CD4-positive, CD25-positive, alpha-beta regulatory T cell (primary cell): ENCODE measurements at places on chromosomes 5 and 9. TPM values are rescaled to one million over a fixed set of nuclear protein-coding genes. Genes with fewer than 3 reads are reported as not detected.
A peak's percentile ranks its signal among the peaks of the same experiment; 100 is the strongest.

DNA sequence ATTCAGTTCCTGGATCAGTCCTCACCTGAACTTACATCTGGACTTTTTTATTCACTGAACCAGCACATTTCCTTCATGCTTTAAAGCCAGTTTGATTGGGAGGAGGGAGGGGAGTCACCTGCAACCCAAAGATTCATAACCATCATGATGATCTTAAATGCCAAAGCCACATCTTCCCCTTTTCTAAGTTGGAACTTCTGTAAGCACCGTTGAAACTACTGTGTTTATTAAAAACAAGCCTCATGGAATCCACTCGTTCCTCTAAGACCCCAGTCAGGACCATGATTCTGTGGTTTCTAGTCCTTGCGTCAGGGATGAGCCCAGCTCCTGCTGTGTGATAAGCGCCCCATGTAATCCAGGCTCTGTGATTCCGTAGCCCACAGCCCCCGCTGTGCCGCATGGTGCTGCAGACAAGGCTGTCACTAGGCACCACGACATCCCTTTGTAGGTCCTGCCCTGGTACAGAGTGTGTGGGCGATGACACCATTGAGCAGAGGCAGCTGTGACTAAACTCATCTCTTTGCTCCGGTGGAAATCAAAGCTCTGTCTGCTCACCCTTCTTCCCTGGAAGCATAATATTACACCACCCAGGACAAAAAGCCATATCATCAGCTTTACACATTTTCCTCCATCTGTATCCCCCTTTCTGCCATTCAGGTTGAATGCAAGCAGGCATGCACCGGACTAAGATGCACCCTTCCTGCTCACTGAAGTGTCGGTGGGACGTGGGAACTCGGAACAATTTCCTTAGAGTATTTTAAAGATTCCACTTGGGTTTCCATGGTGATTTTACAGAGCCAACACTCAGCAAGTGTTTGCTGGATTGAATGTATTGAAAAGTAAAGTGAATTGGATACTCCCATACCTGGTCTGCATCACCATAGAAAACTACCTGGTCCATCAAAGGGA lies 132.0 kb upstream of the FSTL4 start:
- DNase-seq = no peak

DNA sequence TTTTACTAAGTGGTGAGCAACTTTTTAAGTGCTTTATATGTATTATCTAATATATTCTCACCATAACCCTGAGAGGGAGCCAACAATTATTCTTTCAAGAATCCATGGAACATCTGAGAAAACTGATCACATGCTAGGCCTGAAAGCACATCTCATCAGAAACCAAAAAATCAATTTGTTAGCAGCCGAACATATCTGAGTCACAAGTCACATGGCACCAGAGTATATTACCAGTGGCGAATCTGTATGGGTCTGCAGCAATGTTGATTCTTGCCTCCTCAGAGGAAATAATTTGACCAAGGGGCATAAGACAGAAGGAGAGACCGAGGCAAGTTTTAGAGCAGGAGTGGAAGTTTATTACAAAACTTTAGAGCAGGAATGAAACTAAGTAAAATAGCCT lies 25.3 kb upstream of the SIL1 start:
- DNase-seq = no peak

DNA sequence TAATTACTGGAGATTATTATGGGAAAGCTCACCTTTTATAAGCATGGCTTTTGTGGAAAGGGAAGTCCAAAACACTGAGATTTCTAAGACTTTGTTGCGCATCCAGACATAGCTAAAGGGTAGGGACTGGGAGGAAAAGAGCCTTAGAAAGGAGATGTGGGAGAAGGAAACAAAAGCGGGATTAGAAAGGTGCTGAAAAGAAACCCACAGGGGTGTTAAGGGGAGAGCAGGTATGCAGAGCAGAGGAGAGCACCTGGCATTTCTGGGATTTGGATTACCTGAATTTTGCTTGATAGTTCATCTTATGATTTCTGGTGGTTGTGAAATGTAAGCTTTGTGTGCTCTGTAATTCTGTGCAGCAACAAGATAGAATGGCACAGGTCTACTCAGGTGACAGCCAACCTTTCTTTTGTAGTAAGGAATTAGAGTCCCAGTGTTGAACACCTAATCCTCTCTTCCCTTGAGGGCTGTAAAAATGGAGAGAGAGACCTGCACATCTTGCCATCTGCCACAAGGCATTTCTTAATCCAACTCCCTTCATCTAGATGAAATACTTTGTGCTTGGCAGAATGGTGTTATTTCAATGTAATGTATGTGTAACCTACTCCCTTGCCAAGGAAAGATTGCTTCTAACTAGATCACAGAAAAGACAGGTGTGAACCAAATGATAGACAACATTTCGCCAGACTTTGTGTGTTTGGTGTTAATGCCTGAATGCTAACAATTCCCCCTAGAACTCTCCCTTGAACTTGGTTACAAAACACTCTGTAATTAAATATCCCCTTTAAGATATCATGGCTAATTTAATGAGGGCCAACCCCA lies 47.4 kb downstream of the ATPSCKMT start:
- no peak for DNase-seq

DNA sequence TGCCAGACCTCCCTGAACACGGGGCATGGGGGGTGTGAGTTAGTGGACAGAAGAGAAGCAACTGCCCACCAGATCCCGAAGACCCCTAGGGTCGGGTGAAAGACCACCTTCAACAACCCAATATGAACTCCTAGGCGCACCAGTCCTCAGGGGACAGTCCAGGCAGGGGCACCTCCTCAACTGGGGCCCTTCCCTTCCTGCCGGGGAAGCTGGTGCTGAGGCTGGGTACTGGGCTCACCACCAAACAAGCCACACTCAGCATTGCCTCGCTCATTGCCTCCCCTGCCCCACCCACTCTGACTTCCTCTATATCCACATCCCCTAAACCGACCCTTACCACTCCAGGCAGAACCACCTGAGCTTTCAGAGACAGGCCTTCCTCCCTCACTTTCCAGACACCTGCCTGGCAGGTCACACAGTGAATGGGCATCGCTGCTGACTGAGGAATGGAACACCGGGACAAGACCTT lies 42.5 kb downstream of the SEMA4D start:
- peak; percentile 85 for DNase-seq

GRCh38 chr9:127974001-127974768 lies 6.6 kb downstream of the EEIG1 start:
- no peak for DNase-seq

GRCh38 chr9:93955111-93955980 lies at the start of gene BARX1:
TSS of gene BARX1 (minus strand) at chr9:93955355. CDS start at chr9:93955146, 209 bp downstream.
- no peak for DNase-seq

DNA sequence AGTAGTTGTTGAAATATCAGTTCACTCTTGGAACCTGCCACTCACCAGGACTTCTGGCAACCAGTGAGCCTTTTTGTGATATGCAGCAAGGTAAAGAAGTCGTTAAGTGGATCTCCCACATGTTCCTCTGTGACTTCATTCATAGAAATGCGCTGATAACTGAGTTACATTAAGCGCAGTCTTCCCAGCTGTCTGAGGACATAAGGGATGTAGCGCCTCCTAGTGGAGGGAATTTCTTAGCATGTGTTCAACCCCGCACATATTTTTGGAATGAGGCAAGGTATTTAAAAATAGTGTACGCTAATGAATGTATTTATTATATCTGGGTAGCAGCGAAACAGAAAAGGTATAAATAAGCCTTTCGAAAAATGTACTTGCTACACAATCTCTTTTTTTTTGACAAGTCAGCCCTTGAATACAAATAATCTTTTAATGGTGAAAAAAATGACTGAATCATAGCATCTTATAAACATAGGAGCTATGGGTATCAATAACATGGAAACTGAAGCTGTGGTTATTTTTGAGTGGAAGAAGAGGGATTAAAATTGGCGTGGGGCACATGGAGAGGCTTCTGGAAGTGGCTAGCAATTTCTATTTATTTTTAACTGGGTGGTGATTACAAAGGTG lies 38.0 kb downstream of the PALM2AKAP2 start:
- DNase-seq = no peak

DNA sequence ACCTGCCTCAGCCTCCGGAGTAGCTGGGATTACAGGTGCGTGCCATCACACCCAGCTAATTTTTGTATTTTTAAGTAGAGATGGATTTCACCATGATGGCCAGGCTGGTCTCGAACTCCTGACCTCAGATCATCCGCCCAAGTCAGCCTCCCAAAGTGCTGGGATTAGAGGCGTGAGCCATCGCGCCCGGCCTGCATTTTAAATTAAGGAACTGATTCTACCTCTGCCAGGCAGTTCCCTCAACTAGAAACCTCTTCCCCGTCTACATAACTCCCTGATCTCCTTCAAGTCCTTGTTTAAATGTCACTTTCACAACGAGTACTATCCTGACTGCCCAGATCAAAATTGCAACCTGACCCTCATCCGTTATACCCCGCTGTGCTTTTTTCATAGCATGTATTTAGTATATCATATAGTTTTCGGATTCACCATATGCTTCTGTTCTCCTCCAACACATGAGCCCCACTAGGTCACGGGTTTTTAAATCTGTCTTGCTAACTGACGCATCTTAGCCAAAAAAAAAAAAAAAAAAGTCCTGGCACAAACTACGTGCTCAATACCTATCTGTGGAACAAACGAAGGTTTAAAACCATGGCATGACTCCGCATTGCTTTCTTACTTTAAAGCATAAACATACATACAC lies 858 bp upstream of the SOWAHA start:
- DNase-seq = no peak

GRCh38 chr5:161263191-161263590 lies 283.3 kb downstream of the GABRB2 start:
- no peak for DNase-seq

- no peak for DNase-seq
Observed at GRCh38 chr9:136474021-136474640, 8.7 kb downstream of the SEC16A start.

GRCh38 chr9:99748676-99749075 lies 73.0 kb upstream of the NR4A3 start:
- DNase-seq = no peak

- DNase-seq = no peak
Observed at GRCh38 chr5:13516195-13516594, 428.3 kb downstream of the DNAH5 start.

GRCh38 chr5:39381376-39381775 lies 17.1 kb upstream of the C9 start:
- no peak for DNase-seq

- DNase-seq = no peak
Observed at GRCh38 chr5:169805937-169806700, 169.0 kb downstream of the DOCK2 start.

- DNase-seq = no peak
Observed at GRCh38 chr9:16414451-16414850, 456.0 kb downstream of the BNC2 start.

DNA sequence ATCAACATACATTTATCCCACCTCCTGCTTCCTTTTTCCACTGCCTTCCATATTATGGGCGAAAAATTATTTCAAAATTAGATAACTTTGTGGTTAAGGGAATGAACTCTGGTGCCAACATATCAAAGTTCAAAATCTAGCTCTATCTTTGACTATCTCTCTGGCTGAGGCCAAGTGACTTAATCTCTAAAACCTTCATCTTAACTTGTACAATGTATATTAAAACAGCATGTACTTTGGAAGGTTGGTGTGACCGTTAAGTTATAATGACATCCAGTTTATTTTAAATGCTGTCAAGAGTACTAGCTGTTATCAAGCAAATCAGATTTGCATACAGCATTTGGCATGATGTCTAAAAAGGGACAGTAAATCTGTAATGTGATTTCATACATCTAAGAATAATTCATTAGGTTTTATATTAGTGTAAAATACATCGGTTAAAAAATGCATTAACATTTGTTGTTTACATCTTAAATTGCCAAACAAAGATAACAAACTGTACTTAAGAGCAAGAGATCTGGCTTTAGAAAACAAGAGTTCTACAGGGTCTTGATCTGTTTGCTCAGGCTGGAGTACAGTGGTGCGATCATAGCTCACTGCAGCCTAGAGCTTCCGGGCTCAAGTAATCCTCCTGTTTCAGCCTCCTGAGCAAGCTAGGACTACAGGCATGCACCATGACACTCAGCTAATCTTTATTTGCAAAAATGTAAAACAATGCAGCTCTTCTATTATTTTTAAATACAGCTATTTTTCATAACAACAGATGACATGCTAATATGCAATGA lies 102.8 kb downstream of the CDH18 start:
- no peak for DNase-seq

GRCh38 chr9:136316896-136317676 lies 10.3 kb upstream of the GPSM1 start:
- no peak for DNase-seq

DNA sequence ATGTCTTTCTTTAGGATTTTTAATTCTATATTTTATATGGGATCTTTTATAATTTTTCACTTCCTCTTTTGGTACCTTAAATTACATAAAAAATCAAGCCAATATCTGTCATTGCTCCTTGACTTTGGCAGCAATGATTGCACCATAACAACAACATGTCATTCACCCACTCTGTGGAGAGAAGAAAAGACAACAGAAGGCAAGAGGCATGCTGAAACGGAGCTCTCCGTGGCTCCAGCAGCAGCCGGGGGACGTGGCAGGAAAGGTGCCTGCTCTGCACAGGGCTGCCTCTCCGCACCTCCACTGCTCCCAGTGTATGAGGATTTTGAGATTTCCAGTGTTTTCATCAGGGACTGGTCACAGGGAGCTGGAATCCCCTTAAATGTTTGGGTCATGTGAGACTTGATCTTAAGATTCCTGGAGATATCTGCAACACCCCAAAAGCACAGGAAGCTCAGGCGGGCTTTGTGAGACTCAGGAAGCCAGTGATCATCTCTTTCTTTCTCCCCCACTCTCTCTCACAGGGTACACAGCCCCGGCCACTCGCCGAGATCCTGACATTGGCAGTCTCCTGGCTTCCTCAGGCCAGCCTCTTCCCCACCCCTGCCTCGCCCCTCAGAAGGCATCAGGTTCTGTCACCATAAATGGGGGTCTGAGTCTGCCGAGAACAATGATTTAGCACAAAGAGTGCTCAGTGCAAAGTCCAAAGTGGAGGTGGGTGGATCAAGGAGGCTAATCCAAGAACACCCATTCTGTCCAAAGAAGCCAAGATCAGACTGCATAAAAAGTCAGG lies 74.6 kb downstream of the ACTL7B start:
- no peak for DNase-seq

- no peak for DNase-seq
Observed at GRCh38 chr5:103669615-103670014, 107.0 kb upstream of the NUDT12 start.

DNA sequence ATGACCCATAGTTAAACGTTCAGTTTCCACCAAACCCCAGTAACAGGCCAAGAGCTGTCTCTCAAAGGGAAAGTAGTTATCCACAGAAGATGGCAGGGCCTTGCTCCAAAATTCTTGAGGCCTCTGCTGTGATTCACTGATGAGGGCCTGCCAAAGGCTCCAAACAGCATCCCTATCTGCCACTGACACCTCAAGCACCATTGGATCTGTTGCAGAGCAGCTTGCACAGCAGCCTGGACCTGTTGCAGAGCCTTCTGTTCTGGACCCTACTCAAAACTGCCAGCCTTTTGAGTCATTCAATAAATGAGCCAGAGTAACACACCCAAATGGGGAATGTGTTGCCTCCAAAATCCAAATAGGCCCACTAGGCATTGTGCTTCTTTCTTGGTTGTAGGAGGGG lies 741.5 kb upstream of the RGMB start:
- DNase-seq = no peak

- no peak for DNase-seq
Observed at GRCh38 chr5:1875843-1876659, 6.7 kb downstream of the IRX4 start.

PTGS1 gene
- total RNA-seq = 9.2 TPM

PDCD1LG2 gene
- total RNA-seq = 1.1 TPM

FCN1 gene
- total RNA-seq = not detected

EQTN gene
- not detected for total RNA-seq

ARL14EPL gene
- total RNA-seq = not detected

SAPCD2 gene
- 1.2 TPM for total RNA-seq

FSTL4 gene
- total RNA-seq = 0.57 TPM
